ENCODE measurements at places on chromosomes 5 and 9.

DNA sequence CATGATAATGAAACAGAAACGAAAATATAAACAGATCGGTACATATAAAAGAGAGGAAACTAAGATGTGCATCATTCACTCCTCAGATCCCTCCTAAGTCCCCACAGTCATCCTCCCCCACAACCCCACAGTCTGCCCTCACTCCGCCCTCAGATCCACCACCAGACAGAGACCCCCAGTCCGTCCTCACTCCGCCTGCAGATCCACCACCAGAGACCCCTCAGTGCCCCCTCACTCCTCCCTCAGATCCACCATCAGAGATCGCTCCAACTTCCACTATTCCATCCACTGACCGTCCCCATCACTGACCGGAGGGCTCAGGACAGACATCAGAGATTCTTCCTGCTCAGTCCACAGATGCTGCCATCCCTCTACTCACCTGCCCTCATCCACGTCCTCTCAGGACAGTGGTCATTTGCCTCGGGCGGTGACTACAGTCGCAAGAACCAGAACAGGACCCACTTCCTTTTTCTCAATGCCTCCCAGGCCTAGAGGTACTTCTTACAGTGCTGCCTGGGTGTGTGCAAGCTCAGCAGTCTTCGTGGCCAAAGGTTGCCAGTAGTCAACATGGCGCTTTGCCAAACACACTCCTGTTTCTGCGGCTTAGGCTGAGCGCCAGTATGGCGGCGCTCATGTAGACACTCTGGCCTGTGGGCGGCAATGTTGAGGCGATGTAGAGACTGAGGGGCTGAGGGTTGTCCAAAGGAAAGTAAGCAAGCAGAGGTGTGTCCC is 8.3 kb upstream of the SPATA31C1 start:
- DNase-seq: no peak

GRCh38 chr5:122145906-122146305 is 16.6 kb downstream of the ZNF474 start:
- no peak for DNase-seq

DNA sequence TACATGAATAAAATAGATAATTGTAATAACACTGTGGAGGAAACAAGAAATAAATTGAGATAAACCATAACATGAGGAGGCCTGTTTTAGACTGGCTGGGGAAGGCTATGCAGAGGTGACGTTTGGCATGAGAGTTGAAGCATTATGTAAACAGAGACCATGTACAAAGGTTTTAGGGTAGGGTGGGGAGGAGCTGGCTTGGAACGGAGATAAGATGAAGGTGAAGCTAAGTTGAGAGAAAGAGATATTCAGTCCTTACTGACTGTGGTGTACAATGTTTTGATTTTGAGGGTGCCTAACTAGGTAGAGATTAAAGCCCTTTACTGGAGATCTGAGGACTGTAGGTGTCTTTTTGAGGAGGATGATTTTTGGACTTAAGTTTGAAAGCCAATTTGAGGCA is 17.8 kb downstream of the MAN2A1 start:
- DNase-seq: no peak

DNA sequence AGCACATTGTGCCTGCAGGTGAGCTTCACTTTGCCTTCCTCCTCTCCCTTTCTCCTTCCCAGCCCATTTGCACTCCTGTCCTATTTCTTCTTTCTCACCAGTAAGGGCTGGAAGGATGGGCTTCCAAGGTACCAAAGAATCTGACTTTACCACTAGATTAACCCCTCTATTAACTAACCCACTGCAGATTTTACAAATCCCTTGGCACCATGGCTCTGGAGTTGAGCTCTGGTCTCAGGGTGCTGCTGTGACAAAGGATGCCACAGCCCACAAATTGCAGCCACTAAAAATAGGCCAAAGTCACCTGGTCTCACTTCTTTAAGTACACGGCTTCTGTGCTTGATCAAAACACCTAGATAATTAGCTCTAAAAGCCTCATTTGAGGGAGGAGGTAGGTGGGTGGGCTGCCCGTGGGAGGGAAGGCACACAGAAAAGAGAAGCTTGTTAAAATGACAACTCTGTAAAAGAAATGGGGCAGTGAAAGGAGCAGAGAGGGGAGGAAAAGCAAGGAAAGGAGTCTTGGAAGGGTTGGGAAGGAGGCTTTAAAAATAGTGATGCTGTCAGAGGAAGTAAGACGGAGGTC is 327.4 kb downstream of the DRD1 start:
- DNase-seq: no peak

DNA sequence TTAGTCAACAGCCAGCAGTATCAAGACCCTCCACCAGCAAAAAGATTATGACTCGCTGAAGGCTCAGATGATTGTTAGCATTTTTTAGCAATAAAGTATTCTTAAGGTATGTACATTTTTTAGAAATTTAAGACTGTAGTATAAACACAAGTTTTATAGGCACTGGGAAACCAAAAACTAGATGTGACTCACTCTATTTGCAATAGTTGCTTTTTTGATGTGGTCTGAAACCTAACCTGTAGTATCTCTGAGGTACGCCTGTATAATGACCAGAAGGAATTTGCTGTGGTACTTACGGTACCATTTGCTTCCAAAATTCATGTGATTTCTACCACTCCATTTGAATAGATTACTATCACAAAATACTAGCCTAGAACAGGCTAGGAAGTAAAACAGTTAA is 60.8 kb downstream of the WDR41 start:
- DNase-seq: no peak

DNA sequence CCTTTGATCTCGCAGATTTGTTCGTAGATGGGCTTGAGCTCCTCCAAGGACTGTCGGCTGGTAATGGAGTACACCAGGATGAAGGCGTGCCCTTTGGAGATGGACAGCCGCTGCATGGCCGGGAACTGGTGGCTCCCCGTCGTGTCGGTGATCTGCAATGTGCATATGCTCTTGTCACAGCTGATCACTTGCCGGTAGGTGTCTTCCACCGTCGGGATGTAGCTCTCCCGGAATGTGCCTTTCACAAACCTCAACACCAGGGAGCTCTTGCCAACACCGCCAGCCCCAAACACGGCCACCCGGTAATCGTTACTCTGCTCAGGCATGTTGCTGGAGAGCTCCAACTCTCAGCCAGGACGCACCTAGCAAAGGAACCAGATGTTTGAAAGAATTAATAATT is 29.1 kb downstream of the DIRAS2 start:
- DNase-seq: no peak

DNA sequence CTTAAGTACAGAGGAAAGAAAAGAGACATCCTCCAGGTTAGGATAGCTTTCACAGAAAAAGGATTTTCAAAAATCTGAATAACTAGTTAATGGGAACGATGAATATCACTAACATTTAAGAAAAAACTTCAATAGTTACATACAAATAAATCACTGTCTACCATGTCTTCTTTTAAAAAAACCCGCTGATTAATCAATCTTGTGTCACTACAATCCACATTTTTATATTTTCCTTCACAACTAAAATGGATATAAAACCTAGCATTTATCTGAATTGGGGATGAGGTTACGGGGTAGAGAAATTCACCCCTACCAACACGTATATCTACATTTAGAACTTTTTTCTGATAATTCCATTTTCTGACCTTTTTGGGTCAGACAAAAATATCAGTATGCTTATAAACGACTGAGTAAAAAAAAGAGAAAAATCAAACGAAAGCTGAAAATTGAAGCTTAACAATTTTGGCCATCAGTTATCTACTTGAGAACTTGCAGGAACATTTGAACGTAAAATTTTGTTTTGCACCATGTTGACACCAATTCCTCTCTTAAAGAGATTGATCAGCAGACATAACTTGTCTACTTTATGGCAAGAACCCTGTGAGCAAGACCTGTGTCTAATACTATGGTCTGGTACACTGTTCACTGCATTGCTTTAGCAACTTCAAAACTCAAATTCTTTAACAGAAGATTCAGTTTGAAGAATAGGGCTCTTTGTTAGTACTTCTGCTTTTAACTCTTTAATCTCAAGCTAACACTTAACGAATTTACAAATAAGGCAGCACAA is 4.8 kb downstream of the NR3C1 start:
- no peak for DNase-seq

GRCh38 chr5:94815313-94816039 is 197.0 kb downstream of the SLF1 start:
- no peak for DNase-seq

GRCh38 chr9:37801287-37801850 is 772 bp downstream of the DCAF10 start:
- no peak for DNase-seq

DNA sequence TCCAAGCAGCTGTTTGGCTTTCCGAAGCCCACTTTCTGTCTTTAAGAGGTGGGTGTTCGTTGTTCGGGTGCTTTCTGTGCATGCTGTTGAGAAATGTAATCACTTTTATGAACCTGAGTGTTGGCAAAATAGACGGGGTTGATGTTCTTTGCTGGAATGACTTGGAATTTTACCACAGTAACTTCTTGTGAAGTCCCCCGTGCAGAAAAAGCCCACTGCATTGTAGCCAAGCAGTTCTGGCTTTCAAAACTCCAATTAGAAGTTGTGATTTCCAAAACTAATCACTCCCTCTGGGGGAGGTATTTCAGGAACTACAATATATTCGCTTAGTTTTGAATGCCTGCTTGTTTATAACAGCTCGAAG is 111.1 kb downstream of the PAM start:
- DNase-seq: no peak

- DNase-seq: no peak
Observed at GRCh38 chr5:173246135-173246495, 11.1 kb upstream of the NKX2-5 start.

DNA sequence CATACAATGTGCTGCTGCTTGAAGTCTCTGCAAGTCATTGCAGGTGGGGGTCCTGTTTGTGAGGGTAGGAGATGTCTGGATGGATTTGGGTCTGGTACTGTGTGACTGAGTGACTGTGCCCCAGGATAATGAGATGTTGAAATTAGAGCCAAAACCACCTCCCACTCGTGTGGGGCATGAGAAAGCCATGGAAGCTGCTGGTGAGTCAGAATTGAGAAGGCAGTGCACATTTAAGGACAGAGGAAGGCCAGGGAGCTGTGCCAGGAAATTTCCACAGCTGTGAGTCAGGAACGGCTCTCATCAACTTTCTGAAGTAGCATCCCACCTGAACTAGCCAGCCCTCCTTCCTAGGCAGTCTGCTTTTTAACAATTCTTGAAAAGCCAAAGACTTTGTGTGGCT is 229.8 kb downstream of the DRD1 start:
- DNase-seq: no peak

GRCh38 chr9:125241863-125242739 is 958 bp upstream of the HSPA5 start:
- no peak for DNase-seq

DNA sequence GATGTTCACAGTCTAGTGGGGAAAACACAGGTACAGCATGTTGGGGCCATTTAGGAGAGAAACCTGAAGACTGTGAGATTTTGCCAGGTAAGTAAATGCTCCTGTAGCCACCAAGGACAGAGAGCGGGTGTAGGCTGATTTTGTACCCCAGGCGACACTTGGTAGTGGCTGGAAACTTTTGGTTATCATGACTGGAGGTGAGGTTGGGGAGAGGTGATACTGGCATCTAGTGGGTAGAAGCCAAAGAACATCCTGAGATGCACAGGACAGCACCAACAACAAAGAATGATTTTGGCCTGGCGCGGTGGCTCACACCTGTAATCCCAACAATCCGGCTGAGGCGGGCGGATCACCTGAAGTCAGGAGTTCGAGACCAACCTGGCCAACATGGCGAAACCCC is 38.8 kb upstream of the PWWP2A start:
- DNase-seq: no peak

DNA sequence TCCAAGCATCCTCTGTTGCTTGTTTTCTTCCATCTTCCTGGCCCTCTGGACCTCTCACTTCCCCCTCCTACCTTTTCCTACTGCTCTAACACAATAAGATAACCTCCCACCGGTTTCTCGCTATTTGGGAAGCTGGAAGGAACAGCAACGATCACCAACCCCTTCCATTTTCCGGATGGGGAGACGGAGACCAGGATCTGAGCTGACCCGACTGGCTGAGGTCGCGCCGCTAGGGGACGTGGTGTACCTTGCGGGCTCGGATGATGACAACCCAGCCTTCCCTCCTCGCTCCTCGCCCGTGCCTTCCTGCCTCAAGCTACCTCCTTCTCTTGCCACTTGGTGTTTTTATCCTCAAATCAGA is 1.9 kb downstream of the LPAR1 start:
- DNase-seq: no peak

DNA sequence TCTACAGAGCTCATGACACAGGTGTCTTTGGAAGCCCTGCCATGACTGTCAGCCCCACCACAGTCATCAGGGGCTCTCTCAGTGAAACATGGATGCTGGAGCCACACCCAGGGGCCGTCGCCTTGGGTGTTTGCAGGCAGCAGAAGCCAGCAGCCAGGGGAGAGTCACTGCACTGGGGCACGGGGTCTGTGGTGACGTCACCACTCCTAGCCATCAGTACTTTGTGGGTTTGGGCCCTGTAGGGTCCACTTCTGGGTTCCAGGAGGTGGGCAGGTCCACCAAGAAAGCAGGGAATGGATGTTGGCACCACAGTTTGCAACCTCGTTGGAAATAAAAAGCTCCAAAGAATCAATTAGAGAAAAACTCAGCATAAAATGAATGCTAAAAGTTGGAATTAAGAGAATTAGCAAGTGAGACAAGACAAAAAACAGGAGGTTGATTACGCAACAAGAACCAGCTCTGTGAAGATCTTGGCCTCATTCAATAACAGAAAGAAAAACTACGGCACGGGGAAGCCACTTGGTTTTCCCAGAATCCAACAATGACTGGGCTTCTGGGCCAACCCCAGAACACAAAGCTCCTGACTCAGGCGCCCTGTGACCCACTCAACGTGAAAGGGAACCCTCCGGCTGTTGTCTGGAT is 34.3 kb downstream of the MED10 start:
- DNase-seq: no peak

- no peak for DNase-seq
Observed at GRCh38 chr5:128572051-128572929, 34.2 kb upstream of the FBN2 start.

GRCh38 chr5:74865804-74866595 is at the start of gene FAM169A:
Gene FAM169A (minus strand): TSS chr5:74866387. CDS start chr5:74841676, 24,711 bp downstream.
- DNase-seq: no peak
